Dermis microvascular lymphatic vessel endothelial cell (primary cell): ENCODE measurements at places on chromosomes 13 and 19.

DNA sequence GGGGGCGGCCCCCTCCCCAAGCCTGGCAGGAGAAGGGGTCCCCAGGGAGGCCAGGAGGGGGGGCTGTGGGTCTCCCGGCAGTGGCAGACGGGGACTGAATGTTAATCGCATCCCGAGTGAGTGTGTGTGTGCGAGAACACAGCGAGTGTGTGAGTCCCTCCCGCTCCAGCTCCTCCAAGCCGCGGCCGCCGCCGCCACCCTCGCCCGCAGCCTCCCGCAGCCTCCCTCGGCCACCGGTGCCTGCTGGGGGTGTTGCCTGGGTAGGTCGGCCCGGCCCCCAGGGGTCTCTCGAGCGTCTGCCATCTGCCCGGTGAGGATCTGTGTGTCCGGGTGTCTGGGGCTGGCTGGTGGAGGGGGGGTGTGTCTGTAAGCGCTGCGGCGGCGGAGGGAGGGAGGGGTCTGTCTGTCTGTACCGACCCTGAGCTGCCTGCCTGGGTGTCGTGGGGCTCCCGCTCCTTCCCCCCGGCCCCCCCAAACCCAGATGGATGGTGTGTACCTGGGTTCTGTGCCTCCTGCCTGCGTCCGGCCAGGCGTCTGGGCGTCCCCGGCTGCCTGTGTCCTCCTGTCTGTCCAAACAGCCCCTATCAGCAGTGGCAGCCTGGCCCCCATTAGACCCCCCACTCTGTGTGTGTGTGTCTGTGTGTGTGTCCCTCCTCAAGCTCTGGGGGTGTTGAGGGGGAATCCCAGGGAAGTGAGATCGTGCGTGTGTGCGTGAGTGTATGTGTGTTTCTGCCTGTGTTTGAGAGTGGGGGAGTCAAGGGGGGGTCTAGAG lies at the start of gene GRIN2D:
Gene GRIN2D, plus strand, starts transcription at position 110 of the 772 bp plus-strand sequence. CDS start 4,725 bp downstream, outside the sequence.
- no peak for DNase-seq

DNA sequence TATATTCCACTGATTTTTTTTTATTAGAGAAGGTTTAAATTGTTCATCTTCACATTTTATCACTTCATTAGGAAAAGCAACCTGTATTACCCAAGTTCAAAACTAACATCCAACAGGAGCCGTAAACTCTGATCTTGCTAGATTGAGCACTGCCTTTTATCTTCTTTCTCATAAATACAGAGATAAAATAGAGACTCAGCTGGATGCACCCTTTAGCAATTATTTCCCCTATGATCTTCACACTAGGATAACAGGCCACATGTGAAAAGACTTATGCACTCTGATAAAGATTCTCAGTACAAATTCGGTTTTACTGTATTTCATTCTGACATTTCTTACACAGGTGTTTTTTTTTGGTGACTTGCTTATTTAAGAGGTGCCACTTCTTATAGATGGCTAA lies 2438.2 kb upstream of the PCDH20 start:
- DNase-seq = no peak

- peak; percentile 36 for DNase-seq
Measured at GRCh38 chr13:48542581-48543341, 9.9 kb upstream of the RCBTB2 start.

DNA sequence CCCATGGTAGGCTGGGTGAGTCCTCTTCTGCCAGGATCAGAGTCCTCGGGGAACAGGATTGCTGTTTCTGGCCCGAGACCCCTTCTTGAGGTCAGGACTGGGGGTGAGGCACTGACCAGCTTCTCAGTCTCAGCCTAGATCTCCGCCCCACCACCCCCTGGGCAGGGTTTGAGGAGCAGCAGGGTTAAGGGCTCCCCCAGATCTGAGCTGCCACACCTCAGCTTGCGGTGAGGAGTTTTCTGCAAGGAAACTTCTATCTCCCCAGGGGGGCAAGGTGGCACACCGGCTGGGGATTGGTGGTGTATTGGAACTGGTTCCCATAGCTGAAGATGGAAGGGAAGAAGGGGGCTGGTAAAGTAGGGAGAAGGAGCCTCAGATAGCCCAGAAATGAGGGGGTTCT lies 19.5 kb downstream of the CHST8 start:
- no peak for DNase-seq

GRCh38 chr13:74774264-74774663 lies 640.1 kb upstream of the KLF12 start:
- DNase-seq = no peak

- no peak for DNase-seq
Measured at GRCh38 chr19:30076751-30077670, 135.0 kb downstream of the URI1 start.

- no peak for DNase-seq
Measured at GRCh38 chr19:6527893-6528543, 2.8 kb upstream of the TNFSF9 start.

DNA sequence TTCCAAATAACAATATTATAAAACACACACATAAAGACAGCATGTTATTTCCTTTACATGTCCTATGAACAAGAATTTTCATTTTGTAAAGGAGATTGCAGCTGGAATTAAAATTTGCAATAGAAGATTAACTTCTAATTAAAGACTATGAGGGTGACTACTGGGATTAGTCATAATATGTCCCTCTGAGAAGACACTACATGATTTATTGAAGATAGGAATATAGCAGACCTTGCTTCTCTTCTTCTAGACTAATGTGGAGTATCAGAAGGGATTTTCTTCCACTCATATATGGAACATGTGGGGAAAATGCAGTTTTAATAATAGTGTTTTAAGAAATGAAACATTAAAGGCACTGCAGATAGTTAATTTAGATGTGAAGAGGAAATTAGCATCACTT lies 177.8 kb downstream of the NALCN start:
- no peak for DNase-seq

DNA sequence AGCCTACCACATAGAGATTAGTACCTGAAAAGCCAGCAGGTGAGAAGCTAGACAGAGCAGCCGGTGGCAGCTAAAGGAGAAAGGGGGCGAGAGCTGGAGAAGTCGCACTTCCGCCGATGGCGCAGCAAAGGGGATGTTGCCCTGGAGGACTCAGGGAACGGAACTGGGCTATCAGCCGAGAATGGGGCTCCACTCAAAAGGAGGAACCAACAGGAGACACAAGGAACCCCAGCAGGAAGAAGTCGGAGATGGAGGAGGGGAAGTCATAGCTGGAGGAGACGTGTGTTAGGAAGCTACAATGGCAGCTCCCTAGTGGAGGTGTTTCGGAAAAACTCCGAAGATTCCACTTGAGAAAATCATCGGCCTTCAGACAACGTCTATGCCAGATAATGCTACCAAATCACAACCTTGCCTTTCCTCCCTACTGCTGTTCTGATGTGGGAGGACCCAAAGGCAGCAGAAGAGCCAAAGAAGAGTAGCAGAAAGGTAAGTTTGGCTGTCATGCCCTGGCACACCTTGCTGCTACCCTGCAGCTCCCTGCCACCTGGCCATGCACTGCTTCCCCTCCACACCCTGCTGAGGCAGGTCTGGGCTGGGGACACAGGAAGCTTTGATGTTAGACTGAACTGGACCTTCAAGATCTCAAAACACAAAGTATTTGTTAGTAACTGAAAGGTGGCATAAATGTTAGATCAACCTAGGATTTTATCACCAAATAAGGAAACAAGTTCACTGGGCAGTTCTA lies 127.9 kb downstream of the DLEU7 start:
- DNase-seq = no peak

- DNase-seq = no peak
Measured at GRCh38 chr19:48741129-48741999, 954 bp upstream of the RASIP1 start.

DNA sequence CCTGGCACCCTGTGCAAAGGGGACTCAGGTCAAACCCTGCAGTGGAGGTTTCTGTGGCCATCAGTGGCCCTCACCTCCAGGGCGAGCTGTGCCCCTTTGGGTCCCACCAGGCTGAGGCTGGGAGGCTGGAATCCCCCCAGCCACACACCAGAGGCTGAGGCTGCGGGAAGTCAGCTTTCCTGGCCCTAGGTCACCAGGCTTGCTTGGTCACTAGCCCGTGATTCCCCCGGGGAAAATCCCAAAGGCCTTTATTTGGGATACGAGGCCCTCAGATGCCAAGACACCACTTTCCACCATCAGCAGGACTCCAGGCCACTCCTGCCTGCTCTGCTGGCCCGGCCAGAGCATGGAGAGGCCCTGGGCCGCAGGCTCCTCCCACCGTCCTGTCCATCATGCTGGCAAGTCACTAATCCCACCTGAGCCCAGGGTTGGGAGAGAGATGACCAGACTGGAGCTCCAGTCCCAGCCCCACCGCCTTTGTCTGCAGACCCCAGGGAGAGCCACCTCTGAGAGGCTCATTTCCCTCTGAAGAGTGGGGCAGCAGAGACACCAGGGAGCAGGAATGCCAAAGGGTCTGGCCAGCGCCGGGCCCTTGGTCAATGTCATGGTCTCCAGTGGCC lies 4.7 kb downstream of the NKPD1 start:
- no peak for DNase-seq

DNA sequence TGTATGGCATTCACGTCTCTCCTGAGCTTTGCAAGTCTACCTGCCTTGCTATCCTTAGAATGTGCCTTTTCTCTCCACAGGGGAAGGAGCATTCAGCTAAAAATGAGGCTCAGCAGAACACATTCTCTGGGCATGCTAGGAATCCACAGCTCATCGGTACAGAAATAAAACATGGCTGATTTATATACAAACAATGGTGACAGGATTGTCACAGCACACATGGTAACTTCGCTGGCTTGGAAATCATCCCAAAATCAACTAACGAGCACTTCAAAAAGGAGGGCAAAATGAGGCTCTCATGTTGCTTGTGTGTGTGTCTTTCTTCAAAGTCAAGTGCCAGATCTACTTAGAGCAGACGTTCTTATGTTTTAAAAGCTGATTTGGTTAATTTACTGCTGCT lies 373.0 kb downstream of the FGF14 start:
- DNase-seq = no peak

DNA sequence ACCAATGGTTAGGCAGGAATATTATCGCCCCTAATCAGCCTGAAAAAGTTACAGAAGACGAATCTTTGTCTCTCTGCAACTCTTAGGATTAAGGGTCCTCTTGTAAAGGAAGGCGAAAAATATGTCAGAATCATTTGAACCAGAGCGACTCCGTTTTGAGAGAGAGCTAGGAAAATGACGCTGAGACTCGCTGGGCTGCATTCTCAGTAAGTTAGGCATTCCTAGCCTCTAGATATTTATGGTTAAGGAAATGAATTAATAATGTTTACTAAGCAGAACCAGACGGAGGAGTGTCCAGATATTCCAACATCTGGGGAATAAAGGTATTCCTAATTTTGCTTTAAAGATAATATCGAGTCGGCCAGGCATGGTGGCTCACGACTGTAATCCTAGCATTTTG lies 755 bp upstream of the ZNF726 start:
- DNase-seq = no peak

- no peak for DNase-seq
Measured at GRCh38 chr13:36163286-36163685, 32.1 kb upstream of the DCLK1 start.

GRCh38 chr19:18415178-18415867 lies 3.9 kb upstream of the SSBP4 start:
- DNase-seq = peak; percentile 62

DNA sequence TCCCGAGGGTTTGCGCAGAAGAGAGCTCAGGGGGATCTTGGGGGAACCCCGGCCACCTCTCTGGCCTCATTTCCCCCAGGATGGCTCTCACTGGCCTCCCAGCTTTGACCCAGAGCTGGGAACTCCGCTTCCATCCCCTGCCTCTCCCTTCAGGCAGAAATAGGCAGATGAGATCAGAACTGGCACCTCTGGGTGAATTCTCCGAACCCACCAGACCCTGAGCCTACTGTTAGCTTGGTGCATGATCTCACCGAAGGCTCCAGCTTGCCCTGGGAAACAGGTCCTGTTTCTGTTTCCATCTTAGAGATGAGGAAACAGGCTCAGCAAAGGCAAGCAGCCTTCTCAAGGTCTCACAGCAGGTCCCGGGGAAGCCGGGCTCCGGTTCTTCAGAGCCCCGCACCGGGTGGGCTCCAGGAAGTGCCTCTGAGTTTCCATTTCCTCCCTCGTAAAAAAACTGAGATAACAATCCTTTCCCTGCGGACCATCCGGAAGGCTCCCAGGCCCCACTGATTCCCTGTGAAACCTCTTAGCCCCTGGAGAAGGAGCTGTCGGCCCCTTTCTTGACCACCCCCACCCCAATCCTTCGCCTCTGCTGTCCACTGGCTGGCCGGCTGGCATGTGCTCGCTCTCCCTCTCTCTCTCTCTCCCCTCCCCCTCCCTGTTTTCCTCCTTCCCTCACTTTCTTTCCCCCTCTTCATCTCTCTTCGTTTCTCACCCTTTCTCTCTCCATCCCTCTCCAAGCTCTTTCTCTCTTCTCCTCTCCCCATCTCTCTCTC lies 2.1 kb downstream of the NECTIN2 start:
- peak; percentile 81 for DNase-seq

DNA sequence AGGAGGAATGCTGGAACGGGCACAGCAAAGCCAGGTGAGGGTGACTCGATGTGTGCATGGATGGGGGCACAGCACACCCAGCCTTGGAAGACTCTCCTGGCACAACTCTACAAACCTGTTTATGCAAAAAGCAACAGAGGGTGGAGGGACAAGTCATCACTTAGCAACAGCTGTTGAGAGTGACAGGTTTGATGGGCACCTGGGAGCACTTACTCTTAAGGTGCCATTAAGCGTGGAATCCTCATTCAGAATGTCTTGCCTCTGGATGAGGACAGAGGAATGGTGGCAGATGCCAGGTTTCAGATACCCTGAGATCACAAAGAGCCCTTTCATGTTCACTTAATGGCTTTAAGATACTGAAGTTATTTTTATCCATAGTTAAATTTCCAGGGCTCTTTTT lies 97.0 kb downstream of the DCT start:
- DNase-seq = no peak

DNA sequence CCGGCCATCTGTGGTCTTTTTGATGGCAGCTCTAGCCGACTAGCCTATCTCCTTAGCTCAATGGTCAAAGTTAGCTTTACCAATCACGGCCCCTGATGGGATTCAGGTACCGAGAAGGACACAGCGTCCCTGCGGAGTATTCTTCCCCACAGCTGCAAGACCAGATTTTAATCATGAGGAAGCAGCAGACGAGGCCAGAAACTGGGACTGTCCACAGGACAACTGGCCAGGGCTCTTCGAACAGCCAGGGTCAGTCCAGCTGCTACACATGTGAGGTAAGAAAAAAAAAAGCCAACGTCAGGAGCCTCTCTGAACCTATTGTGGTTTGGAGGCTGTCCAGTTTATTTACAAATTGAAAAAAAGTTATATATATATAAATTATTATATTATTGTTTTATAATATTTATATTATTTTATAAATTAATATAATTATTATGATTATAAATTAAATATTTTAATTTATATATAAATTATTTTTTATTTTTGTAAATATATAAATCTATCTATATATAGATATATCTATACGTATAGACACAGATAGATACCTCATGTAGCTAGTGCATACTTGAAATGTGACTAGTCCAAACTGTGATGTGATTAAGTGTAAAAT lies 10.8 kb downstream of the RINL start:
- DNase-seq = no peak
